ENCODE measurements at places on chromosomes 2 and 18.

DNA sequence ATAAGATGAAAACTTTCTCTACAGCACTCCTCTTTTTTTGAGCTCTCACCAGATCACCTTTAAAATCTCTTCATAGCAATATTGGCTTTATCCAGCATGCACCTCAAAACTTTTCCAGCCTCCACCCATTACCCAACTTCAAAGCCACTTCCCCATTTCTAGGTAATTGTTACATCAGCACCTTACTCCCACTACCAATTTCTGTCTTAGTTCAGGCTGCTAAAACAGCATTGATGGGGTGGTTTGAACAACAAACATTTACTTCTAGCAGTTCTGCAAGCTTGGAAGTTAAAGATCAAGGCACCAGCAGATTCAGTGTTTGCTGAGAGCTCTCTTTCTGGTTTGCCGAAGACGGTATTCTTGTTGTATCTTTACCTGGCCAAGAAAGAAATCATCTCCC, 114.0 kb upstream of the SLC39A10 start:
- H3K4me3 ChIP-seq: no peak overlapping the region
- no peaks in the 10 kb centered on the region for H3K27me3 ChIP-seq
- no peaks in the 10 kb centered on the region for H3K36me3 ChIP-seq
- no peak overlapping the region for H3K27ac ChIP-seq

GRCh38 chr2:153575171-153575853, 96.8 kb upstream of the RPRM start:
- no peaks in the 10 kb centered on the region for H3K4me1 ChIP-seq
- H3K4me3 ChIP-seq: no peak overlapping the region
- H3K27me3 ChIP-seq: no peaks in the 10 kb centered on the region
- no peaks in the 10 kb centered on the region for H3K36me3 ChIP-seq
- no peak overlapping the region for H3K27ac ChIP-seq

DNA sequence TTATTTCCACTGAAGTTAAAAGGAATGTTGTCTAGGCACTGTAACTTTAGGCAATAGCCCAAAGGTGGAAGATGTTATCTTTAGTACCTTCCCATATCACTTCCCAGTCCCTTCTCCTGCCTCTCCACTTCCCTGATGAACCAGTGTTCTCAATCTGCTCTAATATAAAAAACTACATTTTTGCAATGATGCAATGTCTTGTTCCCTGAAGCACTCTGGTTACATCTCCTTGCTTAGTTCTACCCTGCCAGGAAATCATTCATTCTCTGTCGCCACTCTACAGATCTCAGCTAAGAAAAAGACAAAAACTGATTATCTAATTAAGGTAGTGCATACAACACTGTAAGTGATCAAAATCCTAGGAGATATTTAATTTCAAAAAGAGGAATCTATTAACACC, 71.3 kb downstream of the BAZ2B start:
- DNase-seq: no peak
- no peaks in the 10 kb centered on the region for H3K36me3 ChIP-seq
- no peak overlapping the region for H3K27ac ChIP-seq
- H3K4me3 ChIP-seq: no peak overlapping the region
- no peaks in the 10 kb centered on the region for H3K27me3 ChIP-seq
- H3K4me1 ChIP-seq: no peaks in the 10 kb centered on the region

DNA sequence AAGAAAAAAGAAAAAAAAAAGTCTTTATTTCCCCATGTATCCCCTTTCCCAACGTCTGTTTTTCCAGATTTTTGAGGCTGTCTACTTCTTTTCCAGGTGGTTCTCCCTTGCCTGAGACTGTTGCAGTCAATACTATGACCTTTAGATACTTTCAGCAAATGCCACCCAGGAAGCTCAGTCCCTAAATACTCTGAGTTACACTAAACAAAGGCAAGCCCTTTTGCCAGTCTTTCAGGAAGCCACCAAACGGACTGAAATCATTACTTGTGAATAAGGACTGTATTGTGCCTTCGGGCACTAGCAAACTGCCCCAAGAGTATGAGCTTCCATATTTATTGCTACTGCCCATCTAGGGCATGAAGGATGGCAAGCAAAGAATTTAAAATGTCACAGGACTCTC, 621.3 kb downstream of the SUCLG1 start:
- H3K4me1 ChIP-seq: no peaks in the 10 kb centered on the region
- H3K27ac ChIP-seq: no peak overlapping the region
- H3K27me3 ChIP-seq: no peaks in the 10 kb centered on the region
- no peak overlapping the region for H3K4me3 ChIP-seq
- DNase-seq: no peak
- H3K36me3 ChIP-seq: no peaks in the 10 kb centered on the region

DNA sequence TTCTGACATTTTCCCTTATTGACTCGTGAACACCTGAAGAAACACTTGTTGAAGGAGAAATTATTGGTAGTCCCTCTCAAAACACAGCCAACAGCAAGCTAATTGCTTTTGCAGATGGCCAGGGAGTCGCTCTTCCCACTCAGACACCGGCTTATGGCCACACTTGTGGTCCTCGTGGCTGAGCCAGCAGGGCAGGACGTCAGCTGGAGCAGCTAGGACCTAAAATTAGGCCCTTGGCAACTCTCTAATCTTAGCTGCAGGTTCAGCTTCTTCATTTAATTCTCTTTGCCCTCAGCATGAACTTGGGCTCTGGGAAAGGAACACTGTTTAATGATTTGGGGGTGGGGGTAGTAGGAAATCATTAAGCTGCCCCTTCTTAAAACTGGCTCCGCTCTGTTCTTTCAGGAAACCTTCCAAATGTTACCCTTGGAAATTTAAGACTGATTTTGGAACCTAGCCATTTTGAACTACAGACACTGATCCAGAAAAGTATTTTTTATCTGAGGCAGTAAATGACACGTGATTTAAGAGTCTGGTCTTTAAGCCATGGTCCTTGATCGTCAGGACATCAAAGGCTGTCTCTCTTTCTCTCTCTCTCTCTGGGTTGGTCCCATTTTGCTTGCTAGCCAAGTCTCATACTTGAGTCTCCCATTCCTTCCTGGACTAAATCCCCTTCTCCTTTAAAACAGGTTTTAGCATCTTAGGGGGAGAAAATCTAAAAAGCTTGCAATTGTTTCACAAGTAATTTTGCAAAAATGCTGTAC, 77.5 kb downstream of the CDK15 start:
- no peak for DNase-seq
- H3K27me3 ChIP-seq: peaks cover 11% of the 10 kb centered on the region
- H3K4me3 ChIP-seq: no peak overlapping the region
- no peaks in the 10 kb centered on the region for H3K36me3 ChIP-seq

DNA sequence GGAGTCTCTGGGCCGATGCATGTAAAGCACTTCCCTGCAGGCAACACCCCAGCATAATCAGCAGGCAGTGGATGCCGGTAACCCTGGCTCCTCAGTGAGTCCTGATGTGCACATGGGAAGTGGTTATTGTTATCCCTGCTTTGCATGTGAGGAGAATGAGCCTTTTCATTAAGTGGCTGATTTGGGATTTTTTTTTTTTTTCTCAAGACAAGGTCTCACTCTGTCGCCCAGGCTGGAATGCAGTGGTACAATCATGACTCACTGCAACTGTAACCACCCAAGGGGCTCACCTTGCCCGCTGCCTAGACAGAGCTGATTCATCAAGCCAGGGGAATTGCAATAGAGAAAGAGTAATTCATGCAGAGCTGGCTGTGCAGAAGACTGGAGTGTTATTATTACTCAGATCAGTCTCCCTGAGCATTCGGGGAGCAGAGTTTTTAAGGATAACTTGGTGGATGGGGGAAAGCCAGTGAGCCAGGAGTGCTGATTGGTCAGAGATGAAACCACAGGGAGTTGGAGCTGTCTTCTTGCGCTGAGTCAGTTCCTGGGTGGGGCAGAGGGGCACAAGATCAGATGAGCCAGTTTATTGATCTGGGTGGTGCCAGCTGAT, 95.4 kb downstream of the SOCS6 start:
- H3K4me3 ChIP-seq: no peak overlapping the region
- no peak for DNase-seq
- no peaks in the 10 kb centered on the region for H3K27me3 ChIP-seq
- H3K27ac ChIP-seq: no peak overlapping the region
- no peaks in the 10 kb centered on the region for H3K4me1 ChIP-seq

DNA sequence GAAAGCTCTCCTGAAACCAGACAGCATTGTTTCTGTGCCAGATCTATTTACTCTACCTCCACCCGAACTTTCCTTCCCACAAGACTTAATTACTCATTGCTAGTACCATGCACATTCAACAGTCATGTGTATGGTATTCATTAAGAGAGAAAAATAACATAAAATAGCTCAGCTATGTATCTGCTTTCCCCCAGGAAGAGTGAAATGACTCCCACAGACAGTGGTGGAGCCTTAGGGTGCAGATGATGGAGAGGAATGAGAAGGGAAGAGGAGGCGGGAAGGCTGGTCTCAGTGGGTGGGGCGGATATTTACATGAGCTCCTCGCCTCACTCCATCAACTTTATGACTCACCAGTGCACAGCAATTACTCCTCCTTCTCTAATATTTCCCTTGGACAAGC, 724.5 kb downstream of the EPHA4 start:
- no peak for DNase-seq
- H3K4me1 ChIP-seq: no peaks in the 10 kb centered on the region
- H3K27me3 ChIP-seq: no peaks in the 10 kb centered on the region
- no peak overlapping the region for H3K27ac ChIP-seq
- H3K36me3 ChIP-seq: no peaks in the 10 kb centered on the region

DNA sequence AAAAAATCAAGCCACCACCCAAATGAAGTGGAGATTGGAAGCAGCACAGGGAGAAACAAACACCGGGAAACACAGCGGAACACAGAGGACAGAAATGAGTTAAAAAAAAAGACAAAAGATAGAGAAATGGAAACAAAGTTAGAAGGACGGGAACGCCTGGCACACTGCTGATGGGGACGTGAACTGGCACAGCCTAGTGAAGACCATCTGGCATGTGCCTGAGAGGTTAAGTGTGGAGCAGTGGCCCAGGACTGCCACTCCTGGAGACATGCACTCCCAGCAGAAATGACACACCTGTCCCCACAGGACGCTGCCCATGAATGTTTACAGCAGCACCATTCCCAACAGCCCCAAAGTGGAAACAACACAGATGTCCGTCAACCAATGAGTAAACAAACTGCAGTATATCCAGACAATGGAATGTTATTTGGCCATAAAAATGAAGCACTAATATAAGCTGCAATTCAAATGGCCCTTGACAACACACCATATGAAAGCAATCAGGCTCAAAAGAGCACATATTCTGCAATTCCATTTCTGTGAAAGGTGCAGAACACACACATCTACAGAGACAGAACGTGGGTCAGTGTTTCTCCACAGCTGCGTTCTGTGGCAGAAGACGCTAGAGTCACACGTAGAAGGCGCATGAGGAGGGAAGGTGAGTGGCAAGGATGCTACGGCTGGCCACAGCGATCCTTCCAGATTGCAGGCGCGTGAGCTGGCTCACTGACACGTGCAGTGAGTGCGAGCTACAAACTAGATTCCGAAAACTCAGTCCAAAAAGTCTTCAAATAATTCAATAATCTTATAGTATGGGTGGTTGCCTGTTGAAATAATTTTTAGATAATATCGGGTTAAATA, 24.6 kb downstream of the THAP4 start:
- peaks cover 17% of the 10 kb centered on the region for H3K36me3 ChIP-seq
- H3K4me1 ChIP-seq: peaks cover 27% of the 10 kb centered on the region
- no peaks in the 10 kb centered on the region for H3K27me3 ChIP-seq
- H3K4me3 ChIP-seq: no peak overlapping the region

- no peak for DNase-seq
- no peak overlapping the region for H3K4me3 ChIP-seq
- H3K27me3 ChIP-seq: no peaks in the 10 kb centered on the region
- H3K36me3 ChIP-seq: no peaks in the 10 kb centered on the region
- no peaks in the 10 kb centered on the region for H3K4me1 ChIP-seq
- no peak overlapping the region for H3K27ac ChIP-seq
Measured at GRCh38 chr2:240789051-240789453, 31.0 kb downstream of the KIF1A start.

DNA sequence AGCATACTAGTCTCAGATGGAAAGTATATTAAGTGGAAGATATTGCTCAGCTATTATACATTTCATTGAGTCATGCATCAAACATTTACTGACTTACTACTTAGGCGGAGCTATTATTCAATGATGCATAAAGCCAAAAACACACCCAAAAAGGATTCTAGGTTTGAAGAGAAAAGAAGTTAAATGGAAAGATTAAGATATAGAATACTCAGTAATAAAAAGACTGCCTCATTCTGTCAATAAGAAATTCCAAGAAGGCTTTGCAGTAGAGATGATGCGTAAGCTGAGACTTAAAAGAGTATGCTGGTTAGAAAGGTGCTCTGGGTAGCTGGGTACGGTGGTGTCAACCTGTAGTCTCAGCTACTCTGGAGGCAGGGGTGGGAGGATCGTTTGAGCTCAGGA, 27.6 kb downstream of the STK17B start:
- peaks cover 80% of the 10 kb centered on the region for H3K36me3 ChIP-seq
- no peak overlapping the region for H3K4me3 ChIP-seq
- H3K4me1 ChIP-seq: no peaks in the 10 kb centered on the region
- no peak overlapping the region for H3K27ac ChIP-seq

DNA sequence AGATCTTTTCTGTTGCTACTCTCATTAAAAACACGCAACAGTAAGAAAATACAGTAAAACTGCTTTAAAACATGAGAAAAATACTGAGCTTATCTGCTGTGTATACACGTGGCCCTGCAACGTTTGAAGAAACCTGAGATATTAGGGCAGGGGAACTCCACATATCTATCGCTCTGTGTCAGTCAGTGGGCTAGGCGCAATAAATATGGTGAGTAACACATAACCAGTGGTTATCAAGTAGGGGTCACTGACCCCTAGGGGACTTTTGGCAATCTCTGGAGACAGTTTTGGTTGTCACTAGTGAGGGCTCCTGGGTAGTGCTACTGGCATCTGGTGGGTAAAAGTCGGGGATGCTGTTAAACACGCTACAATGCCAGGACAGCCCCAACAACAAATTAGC, 14.9 kb downstream of the STAT1 start:
- H3K27ac ChIP-seq: no peak overlapping the region
- no peak for DNase-seq
- no peak overlapping the region for H3K4me3 ChIP-seq
- no peaks in the 10 kb centered on the region for H3K4me1 ChIP-seq
- H3K36me3 ChIP-seq: peaks cover 98% of the 10 kb centered on the region
- no peaks in the 10 kb centered on the region for H3K27me3 ChIP-seq

DNA sequence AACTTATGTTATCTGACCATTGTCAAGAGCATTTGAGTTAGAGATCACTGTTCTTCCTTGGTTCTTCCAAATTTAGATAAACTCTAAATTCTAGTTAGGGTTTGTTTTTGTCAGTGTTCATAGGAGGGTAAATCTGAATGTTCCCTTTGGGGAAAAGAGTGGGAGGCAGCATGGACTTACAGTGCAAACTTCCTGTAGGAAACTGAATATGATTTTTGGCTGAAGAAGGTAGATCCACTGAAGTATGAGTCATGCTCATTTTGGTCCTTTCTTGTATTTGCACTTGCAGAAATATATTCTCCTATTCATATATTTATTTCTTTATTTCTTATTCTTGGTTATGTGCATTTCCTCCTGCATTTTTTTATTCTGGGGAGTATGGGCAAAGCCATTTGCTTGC, 27.3 kb downstream of the CCDC85A start:
- no peaks in the 10 kb centered on the region for H3K36me3 ChIP-seq
- no peak for DNase-seq
- H3K4me3 ChIP-seq: no peak overlapping the region
- H3K27me3 ChIP-seq: no peaks in the 10 kb centered on the region
- H3K4me1 ChIP-seq: no peaks in the 10 kb centered on the region

Measured in thymus (tissue), 14 donors.